Mammary epithelial cell (primary cell): ENCODE measurements at places on chromosomes 1 and 21.
A peak's percentile ranks its signal among the peaks of the same experiment; 100 is the strongest.

GRCh38 chr21:37561506-37561905, 194.9 kb downstream of the DYRK1A start:
- no peak for DNase-seq

DNA sequence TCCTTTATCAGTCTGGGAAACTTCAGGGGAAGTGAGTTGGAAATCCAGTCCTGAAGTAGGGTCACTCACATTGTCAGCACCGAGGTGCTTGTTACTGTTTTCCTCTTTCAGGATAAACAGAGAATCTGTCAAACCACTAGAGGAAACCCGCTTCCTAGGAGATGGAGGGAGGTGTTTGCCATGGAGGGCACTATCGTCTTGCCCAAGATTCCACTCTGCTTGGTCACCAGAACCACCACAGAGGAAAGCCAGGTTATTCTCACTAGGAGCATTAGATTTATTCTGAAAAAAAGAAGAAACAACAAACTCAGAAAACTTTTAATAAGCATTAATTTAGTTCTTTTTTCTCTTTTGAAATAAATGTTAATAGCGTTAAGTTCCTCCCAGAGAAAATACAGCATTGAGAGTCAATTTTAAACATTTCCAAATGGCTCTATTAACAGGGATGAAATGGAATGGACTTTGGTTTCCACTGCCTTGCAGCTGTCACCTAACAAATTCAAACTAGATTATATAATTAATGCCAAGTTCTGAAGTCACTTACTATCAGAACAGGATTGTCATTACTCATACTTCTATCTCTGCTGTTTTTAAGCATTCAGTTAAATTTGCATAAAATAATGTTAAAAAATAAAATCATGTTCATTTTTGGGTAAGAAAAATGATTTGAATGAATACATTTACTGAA, 242.8 kb downstream of the CRB1 start:
- DNase-seq = no peak

GRCh38 chr1:33048426-33048825, 11.7 kb upstream of the AK2 start:
- no peak for DNase-seq

- peak; percentile 43 for DNase-seq
These were observed 18.4 kb downstream of the CAPZA1 start for GRCh38 chr1:112638110-112638428.

DNA sequence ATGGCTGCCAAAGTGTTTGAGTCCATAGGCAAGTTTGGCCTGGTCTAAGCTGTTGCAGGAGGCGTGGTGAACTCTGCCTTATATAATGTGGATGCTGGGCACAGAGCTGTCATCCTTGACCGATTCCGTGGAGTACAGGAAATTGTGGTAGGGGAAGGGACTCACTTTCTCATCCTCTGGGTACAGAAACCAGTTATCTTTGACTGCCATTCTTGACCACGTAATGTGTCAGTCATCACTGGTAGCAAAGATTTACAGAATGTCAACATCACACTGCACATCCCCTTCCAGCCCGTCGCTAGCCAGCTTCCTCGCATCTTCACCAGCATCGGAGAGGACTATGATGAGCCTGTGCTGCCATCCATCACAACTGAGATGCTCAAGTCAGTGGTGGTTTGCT, 215.8 kb upstream of the JUN start:
- DNase-seq = no peak

DNA sequence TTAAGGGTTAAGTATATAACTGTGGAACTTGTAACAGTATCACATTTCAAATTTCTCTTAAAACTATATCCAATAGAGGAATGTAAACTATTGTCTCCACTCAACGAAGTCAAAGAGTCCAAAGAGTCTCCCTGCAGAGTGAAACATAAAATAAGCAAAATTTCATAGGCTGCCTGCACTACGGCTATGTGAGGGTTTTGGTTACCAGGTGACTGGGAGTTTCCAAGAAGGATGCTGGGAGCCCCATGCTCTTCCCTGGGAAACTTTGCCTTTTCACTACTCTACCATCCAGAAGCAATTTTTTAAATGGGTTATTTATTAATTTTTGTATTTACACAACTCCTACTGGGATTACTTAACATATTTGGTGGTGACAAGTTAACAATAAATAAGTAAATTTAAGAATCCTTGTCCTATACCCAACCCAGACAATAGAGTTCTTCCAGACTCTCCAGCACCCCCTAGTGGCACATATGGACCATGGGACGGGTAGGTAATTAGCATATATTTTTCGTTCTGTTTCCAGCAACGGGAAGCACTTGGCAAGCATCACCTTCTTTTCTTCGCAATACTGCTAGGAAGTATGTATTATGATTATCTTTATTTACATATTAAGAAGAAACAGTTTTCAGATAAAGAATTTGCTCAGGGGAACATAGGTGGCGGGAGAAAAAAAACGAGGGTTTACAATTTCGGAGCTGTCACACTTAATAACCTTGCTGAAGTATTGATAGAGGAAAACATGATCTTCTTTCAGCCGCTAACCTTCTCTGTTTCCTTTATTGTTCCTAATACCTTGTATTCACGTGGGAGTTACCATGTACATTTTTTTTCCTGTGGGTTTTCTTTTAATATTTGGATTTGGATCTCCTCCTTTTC, 3.5 kb downstream of the FMO2 start:
- peak; percentile 16 for DNase-seq

GRCh38 chr1:239717097-239717917, 330.9 kb downstream of the CHRM3 start:
- DNase-seq = no peak

DNA sequence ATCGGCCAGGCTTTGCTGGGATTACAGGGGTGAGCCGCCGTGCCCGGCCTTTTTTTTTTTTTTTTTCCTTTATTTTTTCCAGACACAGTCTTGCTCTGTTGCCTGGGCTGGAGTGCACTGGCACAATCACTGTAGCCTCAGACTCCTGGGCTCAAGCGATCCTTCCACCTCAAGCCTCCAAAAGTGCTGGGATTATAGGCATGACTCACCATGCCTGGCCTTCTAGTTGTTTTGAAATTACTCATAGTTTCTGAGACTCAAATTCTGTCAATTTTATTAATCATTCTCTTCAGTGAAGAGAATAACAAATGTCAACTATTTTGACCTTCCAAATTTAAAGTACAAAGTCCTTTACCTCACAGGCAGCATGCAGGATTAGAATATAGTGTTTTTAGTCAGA, 374.5 kb downstream of the PLA2G4A start:
- peak; percentile 50 for DNase-seq

DNA sequence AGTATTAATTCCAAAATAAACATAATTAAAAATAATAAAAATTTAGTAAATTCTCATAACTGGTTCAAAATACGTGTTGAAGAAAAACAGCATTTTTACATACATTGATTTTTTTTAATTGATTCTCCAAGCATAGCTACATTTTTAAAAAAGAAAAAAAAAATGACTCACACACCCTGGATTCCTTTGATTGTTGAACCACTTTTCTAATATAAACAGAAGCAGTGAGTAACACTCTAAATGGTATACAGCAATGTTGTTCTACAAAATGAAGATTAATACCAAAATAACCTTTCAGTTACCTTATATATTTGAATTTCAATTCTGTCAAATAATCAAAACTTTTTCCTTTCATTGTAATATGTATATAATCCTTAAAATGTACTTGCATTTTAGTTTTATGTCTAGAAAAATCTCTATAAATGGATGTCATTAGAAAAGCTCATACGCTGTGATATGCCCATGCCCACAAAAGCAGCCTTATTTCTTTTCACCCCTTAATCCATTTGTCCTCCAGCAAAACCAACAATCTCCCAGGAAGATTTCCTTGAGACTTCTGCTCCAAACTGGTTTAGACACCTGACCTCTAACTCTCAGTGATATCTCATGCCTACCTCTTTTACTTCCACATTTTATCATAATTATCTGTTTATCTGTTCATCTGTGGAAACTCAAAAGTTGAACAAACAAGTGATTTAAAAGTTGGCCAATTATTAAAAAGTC, 246.4 kb upstream of the NR5A2 start:
- peak; percentile 15 for DNase-seq

- DNase-seq = no peak
These were observed 237.3 kb downstream of the FOXD2 start for GRCh38 chr1:47675047-47675675.

GRCh38 chr1:103788377-103788776, 38.7 kb downstream of the AMY1C start:
- DNase-seq = no peak

DNA sequence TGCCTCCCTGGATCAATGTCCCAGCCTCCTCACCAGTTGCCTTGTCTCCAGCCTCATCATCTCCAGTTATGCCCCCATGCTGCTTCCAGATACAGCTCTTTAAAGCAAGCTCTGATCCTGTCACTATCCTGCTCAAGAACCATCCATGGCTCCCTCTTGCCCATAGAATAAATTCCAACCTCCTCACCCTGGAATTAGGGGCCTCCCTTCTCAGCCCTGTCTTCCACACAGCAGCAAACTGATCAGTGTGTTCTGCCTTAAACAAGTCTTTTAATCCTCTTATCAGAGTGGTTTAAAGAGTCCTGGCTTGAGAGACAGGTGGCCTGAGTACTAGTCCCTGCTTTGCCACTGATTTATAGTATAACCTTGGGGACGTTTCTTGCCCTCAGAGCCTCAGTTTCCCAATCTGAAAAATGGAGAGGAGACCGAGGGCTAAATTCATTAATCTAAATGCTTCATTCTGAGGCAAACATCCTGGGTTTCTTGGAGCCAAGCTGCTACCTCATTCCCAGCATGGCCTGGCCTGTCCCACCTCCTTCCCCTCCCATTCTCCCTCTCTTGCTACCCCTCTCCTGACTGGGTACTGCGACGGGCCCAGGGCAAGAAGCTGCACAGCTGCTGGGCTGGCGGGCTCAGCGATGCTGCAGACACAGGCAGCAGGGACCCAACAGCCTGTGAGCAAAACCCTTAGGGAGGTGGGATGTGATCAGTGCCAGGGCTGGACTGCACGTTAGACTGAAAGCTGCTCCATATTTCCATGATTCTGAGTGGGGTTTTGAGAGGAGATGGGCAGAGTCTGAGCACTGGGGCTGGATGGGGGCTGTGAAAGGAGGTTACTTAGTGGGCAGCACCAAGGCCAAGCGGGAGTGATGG, 221.4 kb downstream of the PTPRU start:
- DNase-seq = no peak

DNA sequence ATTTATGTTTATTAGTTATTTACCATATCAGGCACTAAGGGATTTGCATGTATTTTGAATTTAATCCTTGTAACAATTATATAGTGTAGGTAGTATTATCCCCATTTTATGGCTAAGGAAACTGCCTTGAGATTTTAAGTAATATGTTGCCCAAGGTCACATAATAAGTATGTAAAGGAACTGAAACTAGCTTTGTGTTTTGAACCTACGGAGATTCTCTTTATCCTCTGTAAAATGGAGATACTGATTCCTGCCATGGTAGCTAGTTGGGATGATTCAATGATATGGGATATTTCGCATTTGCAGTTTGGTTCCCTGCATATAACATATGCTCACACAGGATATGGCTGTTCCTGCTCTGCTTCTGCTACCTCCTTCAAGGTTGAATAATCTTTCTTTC, 144.3 kb downstream of the ST6GALNAC3 start:
- DNase-seq = no peak

DNA sequence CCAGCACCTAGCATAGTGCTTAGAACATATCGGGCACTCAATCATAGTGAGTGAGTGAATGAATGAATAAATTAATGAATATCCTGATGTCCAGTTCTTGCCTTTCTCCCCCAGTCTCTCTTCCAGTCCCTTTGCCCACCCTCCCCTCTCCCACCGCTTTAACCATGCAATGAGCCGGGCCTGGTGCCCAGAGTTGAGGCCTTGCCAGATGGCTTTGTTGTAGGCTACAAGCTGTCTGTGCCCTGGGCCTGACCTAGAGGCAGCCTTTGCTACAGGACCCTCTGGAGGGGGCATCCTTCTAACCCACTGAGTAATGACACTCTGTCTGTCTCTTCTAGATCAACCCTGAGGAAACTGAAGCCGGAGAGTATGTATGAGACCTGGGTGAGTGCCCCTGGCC, 6.9 kb downstream of the CASQ1 start:
- no peak for DNase-seq

DNA sequence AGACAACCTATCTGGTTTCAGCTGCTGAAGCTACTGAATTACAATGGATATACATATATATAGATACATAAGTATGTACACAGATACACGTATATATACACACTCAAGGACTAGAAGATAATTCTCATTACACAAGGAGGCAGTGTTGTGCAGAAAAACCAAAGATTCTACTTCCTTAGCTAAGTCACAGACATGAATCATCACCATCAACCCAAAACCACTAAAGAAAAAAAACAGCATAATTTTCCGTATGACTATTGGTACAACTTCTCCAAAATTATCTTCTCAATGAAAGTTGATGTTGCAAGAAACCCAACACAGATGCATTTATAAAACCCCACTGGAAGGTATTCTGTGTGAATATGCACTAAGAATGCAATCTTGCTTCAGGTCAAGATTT, 36.8 kb upstream of the RPF1 start:
- peak; percentile 83 for DNase-seq

GRCh38 chr1:3393024-3393986, 61.2 kb upstream of the ARHGEF16 start:
- no peak for DNase-seq

GRCh38 chr1:209527993-209528717, 55.4 kb upstream of the CAMK1G start:
- peak; percentile 74 for DNase-seq

DNA sequence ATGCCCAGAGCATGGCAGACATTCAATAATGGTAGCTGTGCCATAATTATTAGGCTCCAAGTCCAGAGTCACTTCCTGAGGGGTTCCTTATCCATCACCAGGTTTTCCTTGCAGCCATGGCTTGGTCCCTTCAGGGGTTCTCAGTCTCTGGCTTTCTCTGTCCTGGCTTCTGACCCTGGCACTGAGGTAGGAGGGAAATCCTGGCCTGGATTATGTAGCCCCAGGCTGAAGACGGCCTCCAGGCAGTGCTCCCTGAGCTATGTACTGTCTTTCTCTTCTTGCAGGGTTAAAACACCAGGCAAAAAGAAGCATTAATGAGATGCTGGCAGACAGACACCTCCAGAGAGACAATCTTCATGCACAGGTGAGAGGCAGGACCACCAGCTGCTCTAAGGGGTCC, 9.5 kb upstream of the PADI3 start:
- DNase-seq = peak; percentile 91
